Stimulated activated CD8-positive, alpha-beta memory T cell treated with anti-CD3 and anti-CD28 coated beads, Interleukin-15, amount 100 ng/mL, for 4 hours (primary cell): ENCODE measurements at places on chromosomes 7 and 10.

GRCh38 chr10:98060079-98060478 is 29.7 kb upstream of the CRTAC1 start:
- no peak for DNase-seq

GRCh38 chr10:44959247-44960087 is at the start of gene RASSF4:
RASSF4 (plus strand) TSS chr10:44959802; CDS start chr10:44970203, 10,401 bp downstream.
- DNase-seq = peak; percentile 78

DNA sequence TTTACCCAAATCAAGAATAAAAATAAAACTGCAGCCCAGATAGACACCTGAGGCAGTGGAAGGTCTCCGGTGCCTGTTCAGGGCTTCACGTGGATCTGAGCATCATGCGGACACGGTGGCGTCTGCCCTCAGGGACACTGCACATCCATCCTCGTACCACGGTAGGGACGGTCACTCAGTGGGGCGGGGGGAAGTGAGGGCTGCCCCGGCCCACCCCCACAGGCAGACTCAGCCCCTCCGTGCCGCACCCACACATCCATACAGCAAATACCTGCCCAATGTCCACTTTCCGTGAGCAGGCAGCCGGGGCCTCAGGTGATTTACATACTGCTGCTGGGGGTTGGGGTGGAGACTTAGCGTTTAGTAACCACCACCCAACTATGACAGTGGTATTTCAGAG is 207.8 kb downstream of the DIP2C start:
- DNase-seq = no peak

DNA sequence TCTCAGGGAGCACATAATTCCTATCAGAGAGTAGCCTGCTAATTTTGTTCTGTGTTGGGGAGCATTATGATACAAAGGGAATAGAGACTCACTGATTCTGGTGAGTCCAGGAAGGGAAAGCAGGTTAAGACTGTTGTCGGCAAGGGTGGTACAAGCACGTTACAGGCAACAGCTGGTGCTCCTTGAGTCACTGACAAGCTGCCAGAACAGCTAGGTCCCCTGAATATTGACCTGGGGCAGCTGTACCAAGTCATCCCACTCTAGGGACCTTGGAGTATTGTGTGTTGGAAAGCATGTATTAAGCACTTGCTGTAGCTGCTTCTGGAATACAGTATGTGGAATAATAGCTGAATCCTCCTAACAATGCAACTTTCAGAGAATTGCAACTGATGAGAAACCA is 37.0 kb upstream of the GLCCI1 start:
- DNase-seq = no peak

DNA sequence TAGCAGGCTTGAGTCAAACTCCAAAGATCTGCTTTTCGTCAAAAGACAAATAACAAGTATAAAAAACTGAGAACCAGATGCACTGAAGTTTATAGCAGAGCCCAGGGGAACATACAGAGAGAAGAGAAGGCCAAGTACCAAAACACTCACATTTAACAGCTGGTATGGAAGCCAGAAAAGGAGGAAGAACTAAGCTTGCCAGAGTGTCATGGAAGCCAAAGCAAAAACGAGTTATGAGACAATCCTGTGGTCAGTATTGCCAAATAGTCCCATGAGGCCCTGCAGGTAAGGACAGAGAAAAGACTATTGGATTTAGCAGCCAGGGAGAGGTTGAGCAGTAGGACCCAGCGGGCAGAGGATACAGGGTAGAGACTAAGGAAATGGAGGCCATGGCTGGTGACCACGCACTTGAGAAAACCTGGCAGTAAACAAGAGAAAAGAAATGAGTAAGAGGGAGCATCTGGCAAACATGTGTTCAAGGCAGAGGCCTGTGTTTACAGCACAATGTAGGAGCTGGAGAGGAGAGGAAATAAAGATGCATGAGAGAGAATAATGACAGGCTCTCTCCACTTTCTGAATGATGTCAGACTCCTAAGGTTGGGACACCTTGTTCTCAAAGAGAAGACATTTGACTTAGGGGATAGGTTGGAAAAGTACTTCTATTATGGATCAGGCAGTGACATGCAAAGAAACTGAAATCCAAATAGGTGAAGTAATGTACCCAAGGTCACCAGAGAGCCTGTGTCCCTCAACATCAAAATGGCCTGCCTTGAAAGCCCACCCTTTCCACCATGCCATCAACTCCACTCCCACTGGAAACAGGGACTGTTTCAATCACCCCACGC is 9.1 kb downstream of the CREB3L2 start:
- DNase-seq = no peak

- DNase-seq = no peak
Observed at GRCh38 chr10:62870866-62871265, 54.7 kb upstream of the EGR2 start.

DNA sequence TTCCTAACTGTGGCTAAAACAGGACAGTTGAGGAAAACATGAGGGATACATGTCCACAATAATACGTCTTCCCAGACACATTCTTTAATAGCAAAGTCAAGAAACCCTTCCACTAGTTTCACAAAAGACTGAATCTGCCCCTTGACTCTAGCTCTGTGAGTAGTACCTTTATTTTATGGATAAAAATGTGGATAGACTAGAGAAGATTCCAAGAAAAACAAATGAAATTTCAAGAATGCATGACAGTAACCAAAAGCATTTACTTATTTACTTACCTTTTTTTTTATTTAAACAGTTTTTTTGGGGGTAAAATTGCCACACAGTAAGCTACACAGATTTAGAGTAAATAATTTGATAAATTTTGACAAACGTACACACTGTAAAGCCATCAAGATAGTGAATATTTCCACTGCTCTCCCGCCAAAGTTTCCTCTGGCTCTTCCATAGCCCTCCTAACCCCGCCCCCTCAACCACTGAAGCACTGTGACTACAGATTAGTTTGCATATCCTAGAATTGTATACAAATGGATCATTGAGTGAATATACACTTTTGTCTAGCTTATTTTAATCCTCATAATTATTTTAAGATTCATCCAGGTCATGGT is 420.4 kb upstream of the ZMIZ1 start:
- no peak for DNase-seq

- DNase-seq = no peak
Observed at GRCh38 chr7:81791568-81792518, 22.0 kb upstream of the HGF start.

GRCh38 chr7:156465186-156465585 is 175.4 kb upstream of the RNF32 start:
- no peak for DNase-seq

DNA sequence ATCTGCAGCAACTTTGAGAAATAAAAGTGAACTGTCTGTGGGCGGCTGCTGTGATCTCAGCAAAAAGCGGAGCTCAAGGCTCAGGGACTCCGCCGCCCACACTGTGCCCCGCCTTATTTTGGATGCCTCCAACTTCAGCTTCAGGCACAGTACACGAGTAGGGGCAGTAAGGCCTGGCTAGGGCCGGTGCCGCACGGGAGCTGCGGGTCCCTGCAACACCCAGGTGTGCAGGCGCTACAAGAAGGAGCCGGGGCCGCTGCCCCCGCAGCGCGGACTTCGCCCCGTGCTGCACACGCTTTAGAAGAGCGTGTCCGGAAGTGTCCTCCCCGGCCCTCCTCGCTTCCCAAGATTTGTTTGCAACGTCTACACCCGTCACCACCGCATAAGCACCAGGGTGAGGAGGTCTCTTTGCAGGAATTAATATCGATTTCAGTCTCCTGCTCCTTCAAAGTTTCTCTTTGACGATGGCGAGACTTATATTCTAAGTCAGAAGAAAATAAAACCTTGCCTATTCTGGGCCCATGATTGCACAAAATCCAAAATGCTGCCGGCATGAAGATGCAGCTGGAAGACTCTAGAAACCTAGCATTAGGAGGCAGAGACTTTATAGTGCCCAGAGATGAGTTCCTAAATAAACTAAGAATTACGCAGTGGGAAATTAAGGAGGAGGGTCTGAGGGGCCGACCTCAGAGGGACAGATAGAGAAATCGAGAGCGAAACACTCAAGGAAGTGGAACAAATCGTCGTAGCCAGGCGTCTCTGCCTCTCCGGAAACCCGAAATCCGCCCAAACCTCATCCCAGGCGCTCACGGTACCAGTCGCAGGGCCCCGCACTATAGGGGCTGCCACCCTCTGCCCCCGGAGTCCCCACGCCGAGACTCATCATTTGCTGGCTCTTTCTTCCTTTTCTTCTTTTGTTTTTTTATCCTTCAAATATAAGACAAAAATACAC is 6.4 kb downstream of the VAX1 start:
- DNase-seq = no peak

- no peak for DNase-seq
Observed at GRCh38 chr7:99033765-99034164, 110.1 kb downstream of the SMURF1 start.

DNA sequence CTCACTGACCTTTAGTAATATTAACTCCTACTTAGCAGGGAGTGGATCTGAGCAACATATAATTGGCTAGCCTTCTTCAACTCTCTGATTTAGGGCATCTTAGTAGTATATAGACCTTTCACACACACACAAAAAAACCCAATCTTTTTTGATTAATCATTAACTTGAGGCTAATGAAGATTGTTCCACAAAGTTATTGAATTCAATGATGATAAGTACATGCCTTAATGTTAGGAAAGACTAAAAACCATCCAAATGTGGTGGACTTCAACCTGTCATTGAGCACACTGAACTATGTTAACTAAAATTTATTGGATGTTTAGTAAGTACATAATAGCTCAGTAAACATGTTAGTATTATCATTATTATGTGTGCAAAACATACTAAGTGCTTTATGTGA is 179.4 kb upstream of the SLC25A13 start:
- no peak for DNase-seq

DNA sequence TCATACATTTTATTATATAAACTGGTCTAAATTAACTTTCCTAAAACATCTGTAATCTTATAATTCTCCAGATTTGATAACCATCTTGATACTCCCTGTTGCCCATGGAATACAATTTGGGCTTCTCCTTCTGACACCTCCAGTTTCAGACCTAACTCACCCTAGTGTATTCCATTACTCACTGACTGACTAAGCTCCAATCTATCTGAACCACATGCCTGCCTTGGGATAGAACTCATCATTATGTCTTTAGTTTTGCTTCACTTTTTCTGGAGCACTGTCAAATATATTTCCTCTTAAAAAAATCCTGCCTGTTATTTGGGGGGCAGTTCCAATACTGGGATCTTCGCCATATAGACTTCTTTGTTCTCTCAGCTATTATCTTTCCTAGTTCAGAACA is 4.9 kb upstream of the FOXP2 start:
- no peak for DNase-seq

- DNase-seq = no peak
Observed at GRCh38 chr7:42886129-42886528, 25.7 kb downstream of the C7orf25 start.

DNA sequence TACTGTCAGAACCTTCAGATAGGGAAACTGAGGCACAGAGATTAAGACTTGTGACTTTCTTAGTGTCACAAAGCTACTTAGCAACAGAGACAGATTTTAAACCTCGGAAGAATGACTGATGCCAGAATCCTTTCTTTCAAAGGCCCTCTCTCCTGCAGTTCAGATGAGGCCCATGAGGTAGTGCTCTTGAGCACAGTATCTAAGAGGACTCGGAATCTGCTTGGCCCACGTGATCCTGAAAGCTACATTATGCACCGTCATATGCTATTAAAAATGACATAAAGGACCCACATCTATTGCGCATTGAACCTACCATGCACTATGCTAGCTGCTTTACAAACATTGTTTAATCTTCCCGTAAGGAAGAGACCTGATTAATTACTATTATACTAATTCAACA is 355.9 kb downstream of the SFMBT2 start:
- DNase-seq = no peak

DNA sequence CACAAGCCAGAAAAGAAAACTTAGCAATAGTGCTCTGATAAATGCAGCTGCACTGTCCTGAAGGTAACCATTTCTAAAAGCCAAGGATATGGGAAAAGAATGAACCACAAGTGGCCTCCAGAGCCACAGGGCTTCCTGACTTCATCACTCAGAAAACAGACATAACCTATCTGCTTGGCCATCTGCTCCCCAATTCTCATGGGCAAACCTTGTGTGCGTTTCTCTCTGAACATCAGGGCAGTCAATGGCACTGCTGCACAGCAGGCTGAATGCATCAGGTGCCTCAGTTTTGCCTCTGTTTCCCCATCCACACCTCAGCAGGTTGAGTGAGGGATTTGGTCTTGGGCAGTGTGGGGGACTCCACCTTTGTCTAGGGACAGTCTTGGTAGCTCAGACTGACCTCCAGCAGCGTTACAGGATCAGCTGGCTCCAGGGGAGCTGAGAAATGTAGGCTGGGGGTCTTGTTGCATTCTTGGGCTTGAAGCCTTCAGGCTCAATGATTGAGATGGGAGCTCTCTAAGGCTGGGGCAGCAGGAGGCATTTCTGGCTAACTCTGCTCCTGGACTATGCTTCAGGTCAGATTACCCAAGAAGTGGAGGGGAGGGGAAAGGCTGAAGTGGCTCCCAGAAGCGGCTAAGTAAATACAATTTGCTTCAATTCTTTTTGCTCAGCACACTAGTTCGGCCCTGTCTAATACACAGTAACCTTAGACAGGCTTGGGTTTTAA is 23.6 kb upstream of the PDLIM1 start:
- no peak for DNase-seq

- no peak for DNase-seq
Observed at GRCh38 chr10:35335133-35336083, 901 bp upstream of the CCNY start.

- no peak for DNase-seq
Observed at GRCh38 chr7:119969054-119969453, 303.9 kb upstream of the KCND2 start.

GRCh38 chr10:79392506-79393176 is 45.4 kb downstream of the PPIF start:
- DNase-seq = no peak

DNA sequence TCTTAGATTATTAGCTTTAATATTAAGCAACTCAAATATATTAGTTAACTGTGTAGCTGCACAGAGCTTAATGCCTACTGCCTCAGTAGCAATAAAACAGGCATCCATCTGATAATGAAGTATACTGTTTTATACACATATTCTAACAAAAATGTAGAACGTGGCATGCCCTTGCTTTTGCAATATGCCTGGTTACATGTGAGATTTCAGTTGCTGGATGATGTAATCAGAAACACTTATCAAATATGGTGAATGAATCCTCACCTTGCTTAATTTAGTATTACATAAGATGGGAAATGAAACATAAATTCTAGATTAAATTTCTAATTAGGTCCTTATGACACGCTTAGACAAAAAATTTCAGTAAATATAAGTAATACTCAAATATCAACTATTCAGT is 8.0 kb downstream of the DNAJC1 start:
- DNase-seq = no peak

DNA sequence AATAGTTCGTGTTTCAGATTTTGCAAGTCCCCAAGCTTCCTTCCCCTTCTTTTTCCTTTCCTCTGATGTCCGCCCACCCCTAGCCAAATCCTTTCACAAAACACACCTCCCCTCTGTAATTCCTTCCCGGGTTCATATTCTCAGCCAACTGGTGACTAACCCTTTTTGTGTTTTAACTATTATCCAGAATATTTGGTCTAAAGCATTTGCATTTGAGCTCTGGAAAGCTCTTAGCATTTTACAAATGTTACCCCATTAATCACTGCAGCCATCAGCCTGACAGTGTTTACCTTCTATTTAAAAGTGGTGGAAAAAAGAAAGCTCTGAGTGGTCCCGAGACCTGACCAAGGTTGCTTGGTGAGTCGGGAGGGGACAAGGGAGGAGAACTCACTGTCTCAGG is 139.0 kb downstream of the CREB5 start:
- no peak for DNase-seq

GRCh38 chr10:119782981-119783664 is 57.3 kb downstream of the INPP5F start:
- DNase-seq = no peak
